ENCODE measurements at places on chromosomes 5 and 9. TPM values are rescaled to one million over a fixed set of nuclear protein-coding genes. Genes with fewer than 3 reads are reported as not detected.

DNA sequence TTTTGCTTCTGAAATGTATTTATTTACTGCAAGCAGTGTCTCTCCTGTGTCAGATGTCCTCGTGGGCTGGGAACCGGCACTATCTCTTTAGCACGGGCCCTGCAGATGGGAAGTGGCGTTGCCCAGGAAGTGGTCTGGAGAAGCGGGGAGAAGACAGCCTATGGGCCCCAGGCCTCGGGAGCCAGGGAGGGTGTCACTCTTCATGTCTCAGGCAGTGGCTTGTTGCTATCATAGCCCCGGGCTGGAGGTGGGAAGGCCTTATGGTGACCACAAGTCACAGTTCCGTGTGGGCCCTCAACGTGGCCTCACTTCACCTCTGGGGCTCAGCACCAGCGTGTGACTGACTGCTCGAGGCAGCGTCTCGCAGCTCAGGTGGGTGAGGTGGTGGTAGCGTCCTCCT is 41.4 kb downstream of the SYK start:
- DNase-seq, result no peak
- peaks cover 11% of the 10 kb centered on the region for H3K4me1 ChIP-seq
- no peaks in the 10 kb centered on the region for H3K36me3 ChIP-seq
- peaks cover 4% of the 10 kb centered on the region for H3K27me3 ChIP-seq
- H3K27ac ChIP-seq, result no peak overlapping the region

GRCh38 chr5:90311401-90311800 is 98.2 kb downstream of the CETN3 start:
- no peaks in the 10 kb centered on the region for H3K27me3 ChIP-seq
- no peak overlapping the region for H3K4me3 ChIP-seq
- H3K4me1 ChIP-seq, result no peaks in the 10 kb centered on the region
- no peak overlapping the region for H3K27ac ChIP-seq

DNA sequence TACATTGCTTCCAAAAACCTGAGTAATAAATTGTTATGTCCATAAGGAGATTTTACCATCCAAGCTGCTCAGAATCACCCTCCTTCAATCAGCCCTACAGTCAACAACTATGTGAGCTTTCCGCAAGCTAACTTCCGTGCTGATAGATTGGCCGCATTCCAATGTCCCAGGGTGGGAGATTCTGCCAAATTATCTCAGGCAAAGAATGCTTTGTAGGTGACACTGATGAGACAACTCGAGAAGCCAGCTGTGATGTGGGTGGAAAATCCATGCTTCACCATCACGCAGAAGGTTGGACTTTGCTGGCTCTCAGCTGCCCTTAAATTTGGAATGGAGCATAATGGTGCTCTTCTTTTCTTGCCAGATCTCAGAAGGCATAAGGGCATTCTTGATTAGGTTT is 44.9 kb upstream of the HCN1 start:
- H3K27me3 ChIP-seq, result no peaks in the 10 kb centered on the region
- DNase-seq, result no peak
- H3K27ac ChIP-seq, result no peak overlapping the region
- no peak overlapping the region for H3K4me3 ChIP-seq
- no peaks in the 10 kb centered on the region for H3K36me3 ChIP-seq
- no peaks in the 10 kb centered on the region for H3K4me1 ChIP-seq

- H3K4me1 ChIP-seq, result no peaks in the 10 kb centered on the region
- peak within 1 kb of the TSS; percentile 51 for H3K4me3 ChIP-seq
- peaks cover 6% of the 10 kb centered on the region for H3K27me3 ChIP-seq
- DNase-seq, result peak; percentile 48
These were observed at the start of gene STK32A for GRCh38 chr5:147234825-147235635. Gene STK32A, plus strand, starts transcription at chr5:147235026. Its CDS starts 4,609 bp downstream, at chr5:147239635.

DNA sequence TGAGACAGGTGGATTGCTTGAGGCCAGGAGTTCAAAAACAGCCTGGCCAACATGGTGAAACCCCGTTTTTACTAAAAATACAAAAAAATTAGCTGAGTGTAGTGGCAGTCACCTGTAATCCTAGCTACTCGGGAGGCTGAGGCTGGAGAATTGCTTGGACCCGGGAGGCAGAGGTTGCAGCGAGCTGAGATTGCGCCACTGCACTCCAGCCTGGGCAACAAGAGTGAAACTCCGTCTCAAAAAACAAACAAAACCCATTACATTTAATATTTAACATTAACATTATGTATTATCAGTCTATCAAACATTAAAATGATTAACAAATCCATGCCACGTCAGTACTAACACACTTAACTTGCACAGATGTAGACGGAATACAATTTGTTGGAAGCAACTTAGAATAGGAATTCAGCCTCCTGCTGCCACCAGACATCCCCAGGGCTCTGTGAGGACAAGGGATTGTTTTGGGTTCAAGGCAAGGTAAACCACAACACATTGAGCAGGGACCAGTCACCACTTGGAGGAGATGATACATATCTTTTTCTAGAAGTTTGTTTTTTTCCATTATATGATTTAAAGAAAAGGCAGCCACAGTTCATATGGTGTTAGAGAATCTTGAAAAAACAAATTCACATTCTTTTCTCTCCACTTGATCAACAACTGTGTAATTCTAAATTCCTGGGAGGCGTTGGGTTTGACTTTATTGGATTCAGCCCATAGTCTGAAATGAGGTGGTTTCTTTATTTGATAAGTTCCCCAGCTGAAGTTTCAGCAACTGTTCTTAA is 104.1 kb upstream of the BASP1 start:
- no peak overlapping the region for H3K27ac ChIP-seq
- peaks cover 11% of the 10 kb centered on the region for H3K4me1 ChIP-seq
- DNase-seq, result no peak
- H3K36me3 ChIP-seq, result no peaks in the 10 kb centered on the region
- no peak overlapping the region for H3K4me3 ChIP-seq
- peaks cover 1% of the 10 kb centered on the region for H3K27me3 ChIP-seq

GRCh38 chr9:128482186-128482585 is 22.3 kb upstream of the GLE1 start:
- H3K27ac ChIP-seq, result no peak overlapping the region
- no peak for DNase-seq
- peaks cover 2% of the 10 kb centered on the region for H3K27me3 ChIP-seq
- peaks cover 2% of the 10 kb centered on the region for H3K4me1 ChIP-seq
- H3K36me3 ChIP-seq, result peaks cover 52% of the 10 kb centered on the region

PCDHGA8 gene
- 2.6 TPM for total RNA-seq

TMEM215 gene
- total RNA-seq, result 0.18 TPM

EGFL7 gene
- total RNA-seq, result 945 TPM

HAPLN1 gene
- total RNA-seq, result 42.1 TPM

DND1 gene
- total RNA-seq, result 1.8 TPM
